Spleen (tissue), 13 donors: ENCODE measurements at places on chromosomes 4 and X.

DNA sequence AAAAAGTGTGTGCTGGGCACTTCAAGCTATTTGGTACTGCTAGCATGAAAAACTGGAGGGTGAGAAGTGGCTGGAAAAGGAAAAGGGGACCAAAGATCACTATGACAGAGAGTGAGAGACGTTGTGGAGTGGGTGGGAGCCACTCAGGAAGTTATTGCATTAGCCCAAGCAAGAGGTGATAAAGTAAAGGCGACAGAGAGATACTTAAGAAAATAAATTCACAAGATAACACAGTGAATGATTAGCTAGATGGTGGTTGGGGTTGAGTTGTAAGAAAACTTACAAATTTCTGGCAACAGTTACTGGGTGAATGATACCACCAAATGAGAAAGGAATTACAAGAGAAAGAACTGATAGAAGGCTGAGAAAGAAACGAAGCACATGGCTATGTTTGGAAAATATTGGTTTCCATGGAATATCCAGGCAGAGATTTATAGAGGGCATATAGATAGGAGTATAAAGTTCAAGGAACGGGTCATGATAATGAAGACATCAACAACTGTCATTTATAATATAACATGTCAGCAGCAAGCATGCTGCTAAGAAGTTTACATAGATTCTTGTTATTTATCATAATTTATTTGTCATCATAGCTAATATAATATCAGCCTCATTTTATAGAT lies 60.7 kb downstream of the CASK start:
- H3K4me1 ChIP-seq: peaks cover 8% of the 10 kb centered on the region
- H3K36me3 ChIP-seq: no peaks in the 10 kb centered on the region
- H3K27ac ChIP-seq: no peak overlapping the region
- DNase-seq: no peak
- H3K27me3 ChIP-seq: no peaks in the 10 kb centered on the region
- no peak overlapping the region for H3K4me3 ChIP-seq

DNA sequence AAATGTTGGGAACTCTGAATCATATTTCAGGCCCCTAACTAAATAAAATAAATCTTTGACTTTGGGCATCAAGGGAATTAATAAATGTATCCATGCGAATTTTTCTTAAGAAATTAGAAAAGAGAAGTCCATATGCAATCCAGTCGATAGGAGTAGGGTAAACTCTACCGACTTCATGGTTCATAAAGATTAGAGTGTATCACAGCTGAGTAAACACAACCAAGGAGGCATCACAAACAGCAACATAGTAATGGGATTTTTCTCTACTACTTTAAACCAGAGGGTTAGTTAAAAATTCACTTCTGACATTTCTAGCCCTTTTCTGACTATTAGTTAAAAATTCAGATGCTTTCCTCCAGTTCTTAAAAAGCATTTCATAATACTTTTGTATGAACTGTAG lies 19.9 kb downstream of the SEPTIN11 start:
- H3K36me3 ChIP-seq: no peaks in the 10 kb centered on the region
- H3K4me3 ChIP-seq: no peak overlapping the region
- no peak overlapping the region for H3K27ac ChIP-seq
- H3K27me3 ChIP-seq: no peaks in the 10 kb centered on the region
- no peak for DNase-seq

DNA sequence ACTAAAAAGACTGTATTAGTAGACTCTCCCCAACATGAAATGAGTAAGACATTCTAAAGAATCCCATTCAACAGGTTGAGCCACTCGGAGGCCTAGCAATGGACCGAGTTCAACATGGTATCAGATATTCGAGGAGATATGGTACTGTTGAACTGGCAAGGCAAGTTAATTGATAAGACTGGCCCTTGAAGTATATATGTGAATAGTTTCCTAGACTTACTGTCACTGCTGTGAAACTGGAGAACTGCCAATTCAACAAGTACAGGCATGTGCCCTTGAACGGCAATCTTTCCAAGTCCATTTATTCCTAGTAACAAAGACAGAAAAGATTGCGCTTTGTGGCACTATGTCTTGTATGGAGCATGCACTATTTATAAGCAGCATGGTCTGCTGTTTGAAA lies 24.4 kb downstream of the FAT1 start:
- DNase-seq: no peak
- H3K4me3 ChIP-seq: no peak overlapping the region
- H3K4me1 ChIP-seq: no peaks in the 10 kb centered on the region
- no peaks in the 10 kb centered on the region for H3K27me3 ChIP-seq
- no peak overlapping the region for H3K27ac ChIP-seq

DNA sequence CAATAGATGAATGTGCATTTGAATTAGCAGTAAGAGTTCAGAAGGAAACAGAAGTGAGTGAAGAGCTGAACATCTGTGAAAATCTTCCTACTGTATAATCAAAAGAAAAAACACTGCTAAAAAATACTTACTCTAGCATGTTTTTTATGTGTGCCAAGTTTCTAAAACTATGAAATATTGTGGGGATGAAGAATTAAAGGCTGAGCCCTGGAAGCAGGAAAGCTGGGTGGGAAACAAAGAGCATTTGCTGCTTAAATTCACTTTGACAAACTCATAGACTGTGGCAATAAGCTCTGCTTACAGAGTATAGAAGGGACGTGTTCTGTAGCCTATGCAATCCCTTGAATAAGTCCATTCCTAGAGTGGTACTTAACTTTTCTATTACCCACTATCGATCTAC lies 261.7 kb downstream of the ANKRD50 start:
- H3K27me3 ChIP-seq: no peaks in the 10 kb centered on the region
- H3K36me3 ChIP-seq: no peaks in the 10 kb centered on the region
- H3K27ac ChIP-seq: no peak overlapping the region

- H3K36me3 ChIP-seq: no peaks in the 10 kb centered on the region
- peak; percentile 74 for DNase-seq
- peaks cover 22% of the 10 kb centered on the region for H3K4me1 ChIP-seq
- no peaks in the 10 kb centered on the region for H3K27me3 ChIP-seq
Observed at GRCh38 chr4:6264225-6264540, 5.5 kb upstream of the WFS1 start.

GRCh38 chrX:97616883-97617530 lies 733.3 kb downstream of the RPA4 start:
- H3K27ac ChIP-seq: no peak overlapping the region
- no peaks in the 10 kb centered on the region for H3K36me3 ChIP-seq
- no peaks in the 10 kb centered on the region for H3K4me1 ChIP-seq
- H3K4me3 ChIP-seq: no peak overlapping the region

DNA sequence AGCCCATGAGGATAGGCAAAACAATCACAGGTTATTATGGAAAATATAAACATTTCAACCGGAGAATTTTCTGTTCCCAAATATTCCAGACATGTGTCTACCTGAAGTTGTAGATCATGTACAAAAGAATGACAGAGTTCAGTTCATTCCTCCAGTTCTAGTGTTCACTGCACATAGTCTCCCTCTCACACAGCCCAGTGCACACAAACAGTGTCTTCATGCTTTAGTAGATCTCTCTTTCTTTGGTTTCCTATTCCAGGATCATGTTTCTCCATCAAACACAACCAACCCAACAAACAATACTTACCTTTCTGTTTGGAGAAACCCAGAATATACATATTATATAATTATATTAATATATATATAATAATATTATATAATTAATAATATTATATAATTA lies 671.9 kb downstream of the TRIML1 start:
- H3K27ac ChIP-seq: no peak overlapping the region
- no peaks in the 10 kb centered on the region for H3K36me3 ChIP-seq
- no peak for DNase-seq
- no peaks in the 10 kb centered on the region for H3K4me1 ChIP-seq
- no peak overlapping the region for H3K4me3 ChIP-seq

DNA sequence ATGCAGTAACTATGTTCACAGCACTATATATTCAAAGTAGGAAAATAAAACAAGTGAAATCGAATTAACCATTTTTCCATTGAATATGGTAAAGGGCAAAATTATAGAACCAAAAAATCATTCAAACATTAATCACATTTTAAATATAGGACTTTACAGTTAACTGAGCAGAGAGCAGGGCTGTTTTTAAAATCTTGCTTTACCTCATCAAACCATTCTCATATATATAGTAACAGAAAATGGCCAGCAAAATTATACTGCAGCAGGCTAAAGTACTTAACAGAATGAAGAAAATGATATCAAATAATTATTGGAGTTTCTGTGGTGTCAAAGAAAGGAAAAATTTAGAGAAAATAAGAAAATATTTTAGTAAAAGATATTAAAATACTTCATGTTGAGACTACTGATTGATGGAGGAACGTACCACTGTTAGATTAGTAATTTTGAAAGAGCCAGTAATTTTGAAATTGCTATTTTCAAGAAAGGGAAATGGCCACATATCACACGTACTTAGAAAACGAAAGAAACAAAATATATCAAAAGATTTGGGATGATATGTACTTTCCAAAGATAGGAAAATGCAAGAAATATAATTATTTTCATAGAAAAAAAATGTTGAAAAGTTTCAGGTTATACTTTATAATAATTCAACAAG lies 813.7 kb downstream of the DMD start:
- no peaks in the 10 kb centered on the region for H3K36me3 ChIP-seq
- no peaks in the 10 kb centered on the region for H3K27me3 ChIP-seq
- no peak overlapping the region for H3K27ac ChIP-seq
- no peaks in the 10 kb centered on the region for H3K4me1 ChIP-seq
- no peak for DNase-seq

- H3K27ac ChIP-seq: no peak overlapping the region
- no peak for DNase-seq
- H3K4me3 ChIP-seq: no peak overlapping the region
- no peaks in the 10 kb centered on the region for H3K36me3 ChIP-seq
Observed at GRCh38 chrX:135544338-135544948, 24.0 kb downstream of the INTS6L start.

- H3K4me1 ChIP-seq: peaks cover 82% of the 10 kb centered on the region
- no peak overlapping the region for H3K4me3 ChIP-seq
- peak overlapping the region; percentile 17 for H3K27ac ChIP-seq
- no peaks in the 10 kb centered on the region for H3K36me3 ChIP-seq
Observed at GRCh38 chr4:158814636-158815330, 46.0 kb downstream of the FNIP2 start.

GRCh38 chr4:8046925-8047541 lies 107.4 kb upstream of the AFAP1 start:
- no peaks in the 10 kb centered on the region for H3K4me1 ChIP-seq
- no peak for DNase-seq
- peaks cover 48% of the 10 kb centered on the region for H3K36me3 ChIP-seq
- no peak overlapping the region for H3K27ac ChIP-seq
- no peaks in the 10 kb centered on the region for H3K27me3 ChIP-seq

DNA sequence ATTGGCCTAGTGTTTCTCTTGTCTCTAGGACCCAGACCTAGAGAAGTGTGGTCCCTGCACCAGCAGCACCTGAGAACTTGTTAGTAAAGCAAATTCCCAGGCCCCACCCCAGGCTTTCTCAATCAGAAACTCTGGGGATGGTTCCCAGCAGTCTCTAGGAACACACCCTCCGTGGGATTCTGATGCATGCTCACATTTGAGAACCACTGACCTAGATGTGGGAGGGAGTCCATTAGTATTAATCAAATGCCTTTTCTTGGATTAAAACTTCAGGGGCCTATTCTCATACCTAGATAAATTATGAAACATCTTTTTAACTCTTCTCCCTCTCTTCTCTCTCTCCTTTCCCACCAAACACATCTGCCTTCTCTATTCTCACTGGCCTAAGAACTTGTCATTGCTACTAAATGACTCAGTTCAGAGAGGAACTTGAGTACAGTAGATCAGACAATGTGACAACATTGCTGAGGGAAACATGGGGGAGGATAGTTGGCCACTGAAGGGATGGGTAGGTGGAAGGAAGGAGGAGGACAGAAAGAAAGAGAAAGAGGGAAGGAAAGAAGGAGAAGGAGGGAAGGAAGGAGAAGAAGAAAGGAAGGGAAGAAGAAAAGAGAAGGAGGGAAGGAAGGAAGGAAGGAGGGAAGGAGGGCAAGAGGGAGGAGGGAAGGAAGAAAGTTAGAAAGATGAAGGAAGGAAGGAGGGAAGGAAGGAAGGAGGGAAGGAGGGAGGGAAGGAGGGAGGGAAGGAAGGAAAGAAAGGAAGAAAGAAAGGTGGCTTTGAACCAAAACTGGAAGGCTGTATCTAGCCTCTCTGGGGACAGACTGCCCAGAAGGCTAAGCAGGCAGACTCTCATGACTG lies 132.7 kb upstream of the MAP3K15 start:
- H3K4me3 ChIP-seq: no peak overlapping the region
- DNase-seq: no peak
- H3K36me3 ChIP-seq: peaks cover 15% of the 10 kb centered on the region
- H3K27ac ChIP-seq: no peak overlapping the region
- H3K27me3 ChIP-seq: no peaks in the 10 kb centered on the region

- H3K4me1 ChIP-seq: no peaks in the 10 kb centered on the region
- H3K27me3 ChIP-seq: no peaks in the 10 kb centered on the region
- DNase-seq: no peak
- H3K27ac ChIP-seq: no peak overlapping the region
- no peak overlapping the region for H3K4me3 ChIP-seq
Observed at GRCh38 chrX:149571770-149572169, 15.5 kb downstream of the MAGEA9B start.

- H3K4me1 ChIP-seq: no peaks in the 10 kb centered on the region
- H3K4me3 ChIP-seq: no peak overlapping the region
- H3K36me3 ChIP-seq: no peaks in the 10 kb centered on the region
- no peak overlapping the region for H3K27ac ChIP-seq
- H3K27me3 ChIP-seq: no peaks in the 10 kb centered on the region
Observed at GRCh38 chrX:51463322-51463721, 33.1 kb downstream of the NUDT11 start.
